ENCODE measurements at places on chromosomes 1 and 21.

DNA sequence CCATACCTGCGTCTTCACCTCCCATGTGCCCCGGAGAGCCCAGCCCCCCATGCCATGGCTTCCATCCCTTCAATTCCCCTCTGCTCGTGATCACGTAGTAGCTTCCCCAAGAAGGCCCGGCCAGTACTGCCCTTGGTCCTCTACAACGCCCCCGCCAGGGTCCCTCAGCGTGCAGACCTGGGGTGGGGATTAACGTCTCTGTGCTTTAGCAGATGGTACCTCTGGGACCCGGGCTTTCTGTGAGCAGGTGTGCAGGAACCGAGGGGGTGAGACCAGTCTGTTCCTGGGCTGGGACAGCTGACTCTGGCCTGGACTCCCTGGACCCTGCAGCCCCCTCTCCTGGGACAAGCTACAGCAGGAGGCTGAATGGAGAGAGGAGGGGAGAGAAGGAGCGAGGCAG lies 1.2 kb downstream of the PLCH2 start:
- no peak for DNase-seq

GRCh38 chr1:153563483-153563901 lies 2.2 kb downstream of the S100A2 start:
- DNase-seq, result no peak

- DNase-seq, result no peak
Observed at GRCh38 chr21:30561957-30562356, 843 bp upstream of the KRTAP19-7 start.

DNA sequence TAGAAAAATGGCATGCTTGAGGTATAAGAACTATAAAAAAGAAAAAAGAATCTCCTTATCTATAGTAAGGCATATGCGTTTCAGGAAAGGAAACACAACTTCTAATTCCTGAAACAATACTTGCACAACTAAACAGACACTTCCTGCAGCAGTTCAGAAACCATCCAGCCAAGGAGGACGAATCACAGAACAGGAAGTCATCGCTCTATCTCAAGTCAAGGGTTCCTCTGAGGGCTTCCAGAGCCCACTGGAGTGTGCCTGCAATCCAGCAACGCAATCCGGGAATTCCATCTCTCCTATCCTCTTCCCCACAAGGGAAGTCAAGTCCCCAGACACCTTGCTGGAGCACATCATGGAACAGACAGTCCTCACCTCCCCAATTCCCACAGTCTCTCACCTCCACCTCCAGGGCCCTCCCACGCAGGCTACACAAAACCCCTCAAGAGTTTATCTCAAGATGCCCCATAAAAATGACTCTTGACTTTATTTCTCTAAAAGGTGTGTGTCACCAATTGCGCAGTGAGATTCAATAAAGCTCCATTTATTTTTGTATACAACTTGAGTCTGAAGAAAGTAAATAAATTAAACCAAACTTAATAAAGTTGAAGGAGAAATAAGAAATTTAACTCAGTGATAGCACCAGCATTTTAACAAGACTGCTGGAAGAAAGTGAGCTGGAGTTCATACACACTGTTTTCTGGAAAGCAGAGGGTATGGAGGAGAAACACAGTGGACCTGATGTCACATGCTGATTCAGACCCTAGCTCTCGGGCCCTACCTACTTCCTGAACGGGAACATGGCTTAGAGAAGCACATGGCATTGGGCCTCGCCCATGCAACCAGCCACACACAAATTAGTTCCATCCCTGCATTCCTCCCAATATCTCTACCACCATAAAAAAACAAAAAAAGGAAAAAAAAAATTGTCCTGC lies 39.9 kb downstream of the SIPA1L2 start:
- no peak for DNase-seq

DNA sequence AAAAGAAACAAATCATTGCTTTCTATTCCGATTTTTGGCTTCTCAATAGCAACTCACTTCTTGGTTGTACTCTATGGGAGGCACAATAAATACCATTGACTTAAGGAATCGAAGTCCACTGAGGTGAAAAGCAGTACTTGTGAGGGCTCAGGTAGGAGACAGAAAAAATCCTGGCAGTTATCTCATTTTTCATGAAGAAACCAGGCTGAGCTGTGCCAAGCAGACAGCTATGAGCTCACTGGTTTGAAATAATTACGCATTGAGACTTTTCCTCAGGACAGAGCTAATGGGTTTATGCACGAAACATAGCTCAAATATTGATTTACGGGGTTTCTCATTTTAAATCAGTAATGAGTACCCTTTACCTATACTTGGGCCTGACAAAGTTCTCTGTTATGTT lies 18.5 kb downstream of the COLGALT2 start:
- DNase-seq, result no peak

DNA sequence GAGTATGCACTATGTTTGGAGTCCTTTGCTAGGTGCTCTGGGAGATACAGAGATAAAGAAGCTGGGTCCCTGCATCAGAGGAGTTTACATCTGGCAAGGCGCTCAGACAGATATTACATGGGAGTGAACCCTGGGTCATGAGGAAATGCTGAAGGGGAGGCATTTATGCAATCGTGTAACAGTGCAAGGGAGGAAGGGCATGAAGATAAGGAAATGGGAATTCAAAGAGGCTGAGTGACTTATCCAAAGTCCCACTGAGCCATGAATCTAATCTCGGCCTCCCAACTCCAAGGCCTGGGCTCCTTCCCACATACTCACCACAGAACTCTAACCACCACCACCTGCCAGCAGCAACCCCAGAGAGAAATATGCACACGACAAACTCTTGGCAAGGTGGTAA lies 51.6 kb downstream of the FAM163A start:
- DNase-seq, result no peak

Measured in stimulated activated CD8-positive, alpha-beta memory T cell treated with anti-CD3 and anti-CD28 coated beads, Interleukin-4, amount 100 ng/mL, for 1 hour (primary cell).